ENCODE measurements at places on chromosomes 6 and 20. TPM values are rescaled to one million over a fixed set of nuclear protein-coding genes. Genes with fewer than 3 reads are reported as not detected.

- DNase-seq: no peak
These were observed 240.0 kb downstream of the FOXC1 start for GRCh38 chr6:1849691-1850090.

- DNase-seq: no peak
These were observed 151.8 kb downstream of the VEGFA start for GRCh38 chr6:43921548-43922425.

GRCh38 chr6:108716801-108717791, 131.1 kb upstream of the ARMC2 start:
- no peak for DNase-seq

GRCh38 chr20:539848-540247, 3.7 kb downstream of the CSNK2A1 start:
- DNase-seq: no peak

- no peak for DNase-seq
These were observed 3.0 kb upstream of the SRXN1 start for GRCh38 chr20:655726-656624.

GRCh38 chr6:28011722-28012121, 54.7 kb downstream of the OR2B6 start:
- no peak for DNase-seq

GRCh38 chr6:136921381-136921935, 643 bp upstream of the SLC35D3 start:
- DNase-seq: no peak

DNA sequence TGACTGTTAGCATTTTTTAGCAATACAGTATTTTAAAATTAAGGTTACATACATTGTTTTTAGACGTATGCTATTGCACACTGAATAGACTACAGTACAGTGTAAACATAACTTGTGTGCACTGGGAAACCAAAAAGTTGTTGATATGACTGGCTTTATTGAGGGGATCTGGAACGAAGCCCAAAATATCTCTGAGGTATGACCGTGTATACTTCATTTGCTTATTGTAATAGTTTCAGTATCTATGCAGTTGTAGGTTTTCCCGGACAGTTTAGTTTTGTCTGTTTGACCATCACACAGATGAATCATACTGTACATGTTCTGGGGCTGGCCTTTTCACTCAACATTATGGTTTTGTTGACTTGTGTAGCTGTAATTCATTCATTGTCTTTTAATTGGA, 6.9 kb upstream of the ZBTB12 start:
- no peak for DNase-seq

- no peak for DNase-seq
These were observed 91.5 kb downstream of the RIMS1 start for GRCh38 chr6:71977884-71978283.

Gene OCSTAMP
- total RNA-seq: not detected

Gene SAMD10
- total RNA-seq: 17.2 TPM

Gene SLPI
- total RNA-seq: not detected

Gene HLA-B
- total RNA-seq: 7,159 TPM

Gene STX16
- total RNA-seq: 167 TPM

Gene CST7
- 10.7 TPM for total RNA-seq

Gene KCNK16
- not detected for total RNA-seq

Measured in T-helper 17 cell (primary cell).